Right lobe of liver (tissue), 6 donors: ENCODE measurements at places on chromosomes 5 and 9. TPM values are rescaled to one million over a fixed set of nuclear protein-coding genes. Genes with fewer than 3 reads are reported as not detected.

DNA sequence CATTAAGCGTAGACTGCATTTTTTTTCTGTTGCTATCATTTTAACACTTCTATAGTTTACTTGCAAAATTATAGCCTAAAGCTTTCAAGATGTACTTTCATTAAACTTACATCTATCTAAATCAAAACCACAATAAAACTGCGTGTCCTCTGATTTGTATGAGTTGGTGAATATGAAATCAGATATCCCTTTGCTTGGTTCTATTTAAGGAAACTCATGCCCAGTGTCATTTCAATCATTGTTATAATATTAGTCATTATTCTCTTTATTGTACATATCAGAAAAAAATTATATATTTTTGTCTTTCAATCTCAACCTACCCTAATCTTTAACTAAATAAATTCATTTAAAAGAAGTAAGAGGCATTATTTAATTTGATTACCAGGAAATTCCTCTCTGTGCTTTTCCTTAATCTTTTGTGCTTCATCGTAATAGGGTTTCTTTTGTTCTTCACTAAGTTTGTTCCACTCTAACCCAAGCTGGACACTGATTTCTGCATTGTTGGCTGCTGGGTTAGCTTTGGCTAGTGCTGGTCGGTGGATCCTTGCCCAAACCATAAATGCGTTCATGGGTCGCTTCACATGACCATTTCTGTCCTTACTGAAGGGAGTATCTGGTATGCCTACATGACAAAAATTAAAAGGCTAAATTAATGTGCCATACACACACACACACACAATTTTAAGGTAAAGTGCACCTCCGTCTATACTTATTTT is 3.8 kb downstream of the SOX30 start:
- no peak overlapping the region for H3K4me3 ChIP-seq
- H3K36me3 ChIP-seq, result no peaks in the 10 kb centered on the region
- DNase-seq, result no peak
- no peaks in the 10 kb centered on the region for H3K27me3 ChIP-seq

DNA sequence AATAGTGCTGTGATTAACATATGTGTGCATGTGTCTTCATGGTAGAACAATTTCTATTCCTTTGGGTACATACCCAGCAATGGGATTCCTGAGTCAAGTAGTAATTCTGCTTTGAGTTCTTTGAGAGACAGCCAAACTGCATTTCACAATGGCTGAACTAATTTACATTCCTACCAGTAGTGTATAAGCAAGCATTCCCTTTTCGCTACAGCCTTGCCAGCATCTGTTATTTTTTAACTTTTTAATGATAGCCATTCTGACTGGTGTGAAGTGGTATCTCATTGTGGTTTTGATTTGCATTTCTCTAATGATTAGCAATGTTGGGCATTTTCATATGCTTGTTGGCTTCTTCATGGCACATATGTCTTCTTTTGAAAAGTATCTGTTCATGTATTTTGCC is 308.5 kb downstream of the ARRDC3 start:
- no peaks in the 10 kb centered on the region for H3K27me3 ChIP-seq
- H3K4me3 ChIP-seq, result no peak overlapping the region
- no peaks in the 10 kb centered on the region for H3K4me1 ChIP-seq
- H3K27ac ChIP-seq, result no peak overlapping the region
- no peaks in the 10 kb centered on the region for H3K36me3 ChIP-seq
- no peak for DNase-seq

DNA sequence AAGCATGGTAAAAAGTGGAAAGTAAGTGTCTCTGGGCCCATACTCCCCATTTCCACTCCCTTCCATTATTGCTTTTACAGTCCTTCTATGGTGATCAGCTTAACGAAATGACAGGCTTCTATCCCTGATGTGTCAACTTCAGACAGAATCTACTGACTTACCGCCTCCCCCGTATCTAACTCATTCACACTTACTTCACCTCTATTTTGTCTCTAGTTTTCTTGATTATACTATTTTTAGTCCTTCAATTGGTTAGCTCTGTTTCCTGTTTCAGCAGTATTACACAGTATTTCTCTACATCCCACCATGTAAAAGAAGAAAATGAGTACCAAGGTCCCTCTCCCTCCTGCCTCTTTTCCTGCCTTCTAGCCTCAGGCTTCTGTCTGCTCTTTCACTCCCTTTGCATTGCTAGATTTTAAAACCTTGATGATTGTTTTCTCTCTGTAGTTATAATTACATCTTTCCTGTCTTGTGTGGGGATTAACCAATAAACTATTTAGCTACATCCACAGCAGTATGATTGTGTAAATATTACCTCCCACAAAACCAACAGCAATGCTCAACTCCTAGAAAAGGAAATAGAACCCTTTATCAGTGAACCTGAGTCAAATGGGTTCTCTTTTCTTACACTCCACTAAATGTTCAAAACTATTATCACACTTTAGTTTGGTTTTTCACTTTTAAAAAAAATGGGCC is 53.4 kb downstream of the GNAQ start:
- H3K4me3 ChIP-seq, result no peak overlapping the region
- H3K4me1 ChIP-seq, result no peaks in the 10 kb centered on the region
- no peak overlapping the region for H3K27ac ChIP-seq
- H3K36me3 ChIP-seq, result no peaks in the 10 kb centered on the region

- H3K27ac ChIP-seq, result no peak overlapping the region
- peak overlapping the region; percentile 46 for H3K4me3 ChIP-seq
- no peaks in the 10 kb centered on the region for H3K4me1 ChIP-seq
Observed at GRCh38 chr9:97803167-97804058, 49.6 kb upstream of the FOXE1 start.

GRCh38 chr5:177393206-177393765 is 7.2 kb downstream of the PFN3 start:
- H3K27ac ChIP-seq, result no peak overlapping the region
- no peak overlapping the region for H3K4me3 ChIP-seq
- H3K27me3 ChIP-seq, result no peaks in the 10 kb centered on the region
- no peak for DNase-seq
- no peaks in the 10 kb centered on the region for H3K36me3 ChIP-seq

DNA sequence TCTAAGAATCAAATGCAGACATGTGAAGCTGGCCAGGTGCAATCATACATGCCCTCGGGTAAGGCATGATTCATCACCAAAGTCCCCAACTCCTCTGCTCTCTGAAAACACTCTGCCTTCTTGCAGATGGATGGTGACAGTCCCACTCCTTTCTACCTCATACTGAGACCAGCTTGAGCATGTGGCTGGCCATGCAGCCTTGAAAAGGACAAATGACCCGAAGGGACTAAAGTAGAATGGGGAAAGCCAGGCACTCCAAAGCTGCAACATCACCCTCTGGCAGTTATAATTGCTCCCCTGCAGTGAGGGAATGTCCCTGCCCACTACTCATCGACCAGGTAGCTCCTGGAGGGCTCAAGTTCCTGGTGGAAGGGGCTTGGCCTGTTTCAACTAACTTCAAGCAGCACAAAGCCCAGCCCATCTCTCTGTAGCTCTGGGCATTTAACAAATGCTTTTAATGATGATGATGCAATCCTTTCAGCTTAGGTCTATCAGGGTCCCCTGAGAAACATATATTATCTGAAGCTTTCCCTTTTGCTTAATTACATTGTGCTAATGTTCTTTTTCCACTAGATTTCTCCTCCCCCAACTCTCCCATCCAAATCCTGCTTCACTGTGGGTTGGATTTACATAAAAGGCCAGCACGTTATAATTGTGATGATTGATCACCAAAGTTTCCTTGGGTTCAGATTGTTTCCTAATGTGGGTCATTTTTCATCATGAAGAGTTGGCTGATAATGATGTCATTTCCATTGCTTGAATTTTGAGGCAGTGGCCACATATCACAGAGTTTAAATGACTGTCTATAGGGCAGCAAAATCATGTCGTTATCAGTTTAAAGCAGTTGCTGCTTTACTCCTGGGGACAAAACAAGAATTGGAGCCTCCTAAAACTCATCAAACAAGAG is 436.5 kb upstream of the SLC30A5 start:
- H3K27me3 ChIP-seq, result no peaks in the 10 kb centered on the region
- H3K36me3 ChIP-seq, result no peaks in the 10 kb centered on the region
- DNase-seq, result no peak
- no peak overlapping the region for H3K27ac ChIP-seq

The SNX24 gene
- total RNA-seq, result 23.7 TPM

The TNFSF15 gene
- not detected for total RNA-seq
